ENCODE measurements at places on chromosomes 1 and 21.

GRCh38 chr1:112711041-112711440 lies 4.1 kb downstream of the PPM1J start:
- no peak for DNase-seq

- DNase-seq, result no peak
Observed at GRCh38 chr1:32898958-32899357, 2.2 kb downstream of the TMEM54 start.

GRCh38 chr1:109185990-109186732 lies 27.6 kb upstream of the SARS1 start:
- DNase-seq, result no peak

GRCh38 chr1:30807318-30808066 lies 49.9 kb upstream of the LAPTM5 start:
- DNase-seq, result no peak

DNA sequence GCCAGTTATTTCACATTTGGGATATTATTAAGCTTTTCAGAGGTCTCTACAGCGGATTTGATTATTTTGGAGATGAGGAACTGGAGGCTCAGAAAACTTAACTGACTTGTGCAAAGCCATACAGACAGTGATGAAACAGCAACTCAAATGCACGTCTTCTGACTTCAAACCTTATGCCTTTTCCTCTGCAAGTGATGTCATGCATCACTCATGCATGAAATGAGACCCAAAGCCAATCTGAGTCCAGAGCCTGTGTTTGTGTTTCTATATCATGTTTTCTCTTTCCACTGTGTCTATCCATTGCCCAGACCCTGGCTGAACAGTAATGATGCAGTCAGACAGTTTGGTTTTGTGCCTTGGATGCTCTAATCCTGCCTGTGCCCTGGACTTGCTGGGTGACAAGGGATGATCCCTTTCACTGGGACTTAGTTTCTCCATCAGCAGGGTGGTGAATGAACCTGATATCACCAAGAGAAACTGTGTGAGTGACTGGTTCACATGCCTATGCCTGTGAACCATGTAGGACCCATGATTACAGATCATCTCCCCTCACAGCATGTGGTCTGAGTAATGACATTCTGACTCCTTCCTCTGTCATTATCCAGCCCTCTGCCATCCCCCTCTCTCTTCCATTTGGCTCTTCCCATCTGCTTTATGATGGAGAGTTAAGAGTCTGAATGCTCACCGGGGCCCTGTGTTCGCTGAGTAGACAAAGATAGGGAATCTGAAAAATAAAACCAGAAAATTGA lies 33.4 kb downstream of the SLAMF6 start:
- DNase-seq, result no peak
